ENCODE measurements at places on chromosomes 13 and 19.

GRCh38 chr13:106161146-106161545 is 374.3 kb downstream of the EFNB2 start:
- no peak for DNase-seq

DNA sequence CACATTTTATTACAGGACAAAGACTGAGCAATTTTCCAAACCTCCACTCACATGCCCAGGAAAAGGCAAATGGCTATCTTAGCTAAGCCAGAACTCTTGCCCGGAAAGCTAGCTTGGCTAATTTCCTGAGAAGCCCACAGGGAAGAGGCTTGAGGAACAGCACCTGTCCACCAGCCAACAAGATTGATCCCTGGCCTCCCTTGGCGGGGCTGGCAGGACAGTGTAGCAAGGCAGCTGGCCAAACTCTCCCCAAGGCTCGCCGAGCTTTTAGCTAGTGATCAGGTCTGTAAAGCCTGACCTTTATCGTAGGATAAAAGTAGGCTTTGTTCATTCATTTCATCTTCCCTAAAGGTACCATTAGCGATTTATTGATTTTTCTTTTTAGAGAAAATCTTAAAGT is 101.4 kb downstream of the UQCRFS1 start:
- no peak for DNase-seq

DNA sequence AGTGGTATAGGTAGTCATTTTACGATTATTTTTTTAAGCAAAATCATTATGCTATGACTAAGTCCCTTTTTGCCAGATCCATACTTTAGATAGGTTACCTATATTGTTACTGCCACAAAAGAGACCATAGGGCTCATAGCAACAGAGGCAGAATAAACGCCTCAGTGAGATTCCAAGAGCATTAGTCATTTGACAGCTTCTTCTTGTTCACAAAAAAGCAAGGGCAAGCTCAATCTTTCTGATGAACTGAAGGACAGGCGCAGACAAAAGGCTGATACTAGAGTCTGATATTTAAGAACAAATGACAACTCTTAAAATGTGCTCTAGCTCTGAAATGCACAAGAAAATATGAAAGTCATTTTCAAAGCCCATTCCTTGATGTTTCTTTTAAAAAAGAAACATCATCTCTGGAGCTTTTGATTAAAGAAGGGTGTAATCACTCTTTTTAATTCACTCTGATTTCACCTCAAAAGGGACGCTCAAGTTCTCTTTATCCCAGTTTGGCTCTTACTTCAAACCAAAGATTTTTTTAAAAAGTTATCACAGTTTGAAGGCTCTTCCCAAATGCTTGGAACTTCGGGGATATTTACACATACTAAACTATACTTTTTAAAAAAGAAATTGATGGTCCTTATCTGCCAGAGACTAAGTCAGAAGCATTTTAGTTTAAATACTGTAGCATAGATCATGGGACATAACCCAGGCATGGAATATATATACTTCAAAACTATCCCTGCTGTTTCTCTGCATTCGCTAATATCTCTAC is 187.2 kb downstream of the EFNB2 start:
- no peak for DNase-seq

DNA sequence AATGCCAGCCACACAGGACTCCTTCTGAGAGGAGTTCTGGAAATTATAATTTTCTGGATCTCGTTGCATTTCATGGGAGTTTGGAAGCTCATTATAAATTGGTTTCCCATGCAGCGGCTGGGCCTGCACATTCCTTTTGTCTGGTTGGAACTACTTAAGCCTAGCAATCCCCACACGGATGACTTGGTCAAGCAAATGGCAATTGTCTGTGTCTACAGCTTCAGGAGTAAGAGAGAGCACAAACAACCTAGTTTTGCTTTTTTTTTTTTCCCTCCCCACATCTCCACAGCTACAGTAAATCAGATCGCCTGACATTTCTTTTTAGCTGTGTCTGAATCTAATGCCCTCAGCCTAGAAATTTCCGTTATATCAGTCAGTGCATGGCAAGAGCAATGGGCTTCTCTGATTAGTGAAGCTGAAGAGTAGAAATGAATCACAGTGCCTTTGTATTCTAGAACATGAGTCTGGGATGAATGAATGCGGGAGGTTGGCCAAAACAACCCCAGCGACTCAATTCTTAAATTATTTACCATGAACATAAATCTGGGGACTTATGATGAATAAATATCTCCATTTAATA is 15.1 kb downstream of the PCDH8 start:
- DNase-seq = no peak

- DNase-seq = no peak
Observed at GRCh38 chr13:98542568-98543377, 34.1 kb downstream of the STK24 start.

GRCh38 chr13:25881971-25882451 is 169.8 kb downstream of the SHISA2 start:
- no peak for DNase-seq

DNA sequence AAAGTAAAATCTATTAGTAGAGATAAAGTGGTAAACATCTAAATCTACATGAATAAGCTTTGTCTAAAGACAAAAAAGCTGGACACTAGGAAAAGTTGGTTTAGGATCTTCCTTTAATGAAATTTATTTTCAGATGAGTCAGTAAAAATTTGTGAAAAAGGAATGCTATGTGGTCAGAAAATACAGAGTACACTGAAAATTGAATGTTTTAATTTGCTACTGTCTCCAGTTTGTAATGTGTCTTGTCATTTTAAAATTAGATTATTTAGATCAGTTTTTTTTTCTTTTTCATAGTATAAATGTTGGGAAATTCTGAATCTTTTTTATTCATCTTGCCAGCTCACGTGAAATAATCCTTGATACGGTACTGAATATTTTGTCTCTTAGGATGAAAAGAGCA is 56.9 kb downstream of the SLITRK6 start:
- DNase-seq = no peak
